ENCODE measurements at places on chromosomes 3 and 15.

- no peak for DNase-seq
Observed at GRCh38 chr15:80777137-80777536, 2.0 kb upstream of the CEMIP start.

- DNase-seq = no peak
Observed at GRCh38 chr3:127484601-127485388, 105.7 kb downstream of the TPRA1 start.

DNA sequence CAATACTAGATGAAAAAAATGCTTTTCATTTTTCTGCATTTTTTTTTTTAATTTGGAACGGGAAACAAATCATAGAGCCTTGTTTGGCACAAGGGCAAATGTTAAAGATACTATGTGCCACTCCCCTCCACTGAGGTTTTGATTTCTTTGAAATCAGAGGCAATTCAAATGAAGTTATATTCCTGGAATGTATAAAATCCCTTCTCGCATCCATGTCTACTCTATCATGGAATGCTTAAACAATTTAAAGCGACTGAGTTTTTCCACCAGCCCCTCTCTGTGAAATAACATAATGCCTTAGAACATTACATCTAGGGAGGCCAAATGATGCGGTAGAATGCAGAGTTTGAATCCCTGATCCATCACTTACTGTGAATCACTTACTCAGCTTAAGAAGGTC is 69.7 kb downstream of the FMN1 start:
- no peak for DNase-seq

- DNase-seq = no peak
Observed at GRCh38 chr3:41088882-41089281, 110.4 kb upstream of the CTNNB1 start.
